ENCODE measurements at places on chromosomes 13 and 19. TPM values are rescaled to one million over a fixed set of nuclear protein-coding genes. Genes with fewer than 3 reads are reported as not detected.
A peak's percentile ranks its signal among the peaks of the same experiment; 100 is the strongest.

DNA sequence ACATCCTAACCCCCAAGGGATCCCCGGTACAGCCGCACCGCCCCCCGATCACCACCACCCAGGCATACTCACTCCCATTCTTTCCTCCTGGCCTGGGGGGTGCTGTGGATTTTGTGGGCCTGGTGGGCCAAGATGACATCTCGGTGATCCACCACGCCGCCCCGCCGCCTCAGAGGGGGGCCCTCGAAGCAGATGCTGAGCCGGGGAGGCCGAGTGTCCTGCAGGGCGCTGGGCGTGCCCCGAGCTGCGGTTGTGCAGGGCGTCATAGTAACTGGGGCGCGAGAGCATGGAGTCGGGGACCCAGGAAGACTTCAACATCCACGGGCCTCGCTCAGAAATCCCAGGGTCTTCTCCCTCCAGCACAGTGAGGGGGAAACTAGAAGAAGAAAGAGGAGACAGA, 93.4 kb upstream of the CACNA1A start:
- DNase-seq = no peak

DNA sequence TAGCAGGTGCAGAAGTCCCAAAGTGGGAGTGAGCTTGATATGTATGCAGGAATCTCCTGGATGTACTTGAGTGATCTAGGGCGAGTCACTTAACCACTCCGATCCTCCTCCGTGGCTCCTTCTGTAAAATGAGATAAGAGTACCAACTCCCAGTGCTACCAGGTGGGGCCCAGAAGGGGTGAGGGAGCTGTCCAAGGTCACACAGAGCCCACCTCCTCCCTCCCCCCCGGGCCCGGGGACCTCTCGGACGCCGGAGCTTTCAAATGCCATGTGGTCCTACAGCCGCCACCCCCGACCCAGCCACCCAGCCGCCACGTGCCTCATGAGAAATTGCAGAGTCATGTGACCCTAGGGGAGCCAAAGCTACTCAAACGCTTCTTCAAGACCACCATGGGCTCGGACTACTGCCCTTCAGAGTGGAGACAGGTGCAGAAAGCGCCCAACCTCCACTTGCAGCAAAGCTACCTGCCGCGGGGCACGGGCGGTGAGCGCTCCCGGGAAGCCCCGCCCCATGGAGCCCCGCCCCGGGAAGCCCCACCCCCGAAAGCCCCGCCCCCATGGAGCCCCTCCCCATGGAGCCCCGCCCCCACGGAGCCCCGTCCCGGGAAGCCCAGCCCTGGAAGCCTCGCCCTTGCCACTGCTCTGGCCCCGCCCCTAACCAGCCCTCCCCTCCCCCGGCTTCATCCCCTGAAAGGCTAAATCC, 10.1 kb upstream of the ZNF358 start:
- DNase-seq = peak; percentile 55

DNA sequence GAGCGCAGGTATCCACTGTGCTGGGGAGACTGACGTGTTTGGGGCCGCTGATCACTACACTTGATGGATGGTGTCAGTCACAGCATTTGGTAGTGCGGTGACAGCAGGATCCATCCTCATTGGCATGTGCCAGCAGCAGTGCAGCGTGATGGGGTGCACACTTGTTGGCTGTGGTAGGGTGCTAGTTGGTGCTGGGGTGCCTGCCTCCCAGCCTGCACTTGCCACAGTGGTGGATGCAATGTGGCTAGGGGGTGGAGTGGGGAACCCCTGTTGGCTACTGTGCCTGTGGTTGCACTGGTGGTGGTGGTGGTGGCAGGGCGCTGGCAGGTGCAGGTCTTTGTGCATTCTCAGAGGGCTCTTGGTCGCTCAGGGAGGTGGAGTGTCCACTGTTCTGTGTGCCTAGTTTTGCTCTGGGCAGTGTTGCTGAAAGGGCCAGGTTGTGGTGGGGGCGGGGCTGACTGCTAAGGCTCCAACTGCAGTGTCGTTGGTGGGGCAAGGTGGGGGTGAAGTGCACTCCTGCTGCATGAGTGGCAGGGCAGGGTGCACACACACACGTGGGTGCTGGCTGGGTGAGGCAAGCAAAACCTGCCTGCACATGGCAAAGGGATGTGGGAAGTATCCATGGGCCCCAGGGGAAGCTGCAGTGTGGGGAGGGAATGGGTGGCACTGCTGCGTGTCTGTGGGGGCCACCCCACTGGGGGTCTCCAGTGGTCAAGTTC, 84.8 kb downstream of the ZMYM2 start:
- no peak for DNase-seq

GRCh38 chr13:83386609-83387008, 495.7 kb downstream of the SLITRK1 start:
- DNase-seq = no peak

- no peak for DNase-seq
Observed at GRCh38 chr19:51292971-51293370, 18.5 kb upstream of the IGLON5 start.

DNA sequence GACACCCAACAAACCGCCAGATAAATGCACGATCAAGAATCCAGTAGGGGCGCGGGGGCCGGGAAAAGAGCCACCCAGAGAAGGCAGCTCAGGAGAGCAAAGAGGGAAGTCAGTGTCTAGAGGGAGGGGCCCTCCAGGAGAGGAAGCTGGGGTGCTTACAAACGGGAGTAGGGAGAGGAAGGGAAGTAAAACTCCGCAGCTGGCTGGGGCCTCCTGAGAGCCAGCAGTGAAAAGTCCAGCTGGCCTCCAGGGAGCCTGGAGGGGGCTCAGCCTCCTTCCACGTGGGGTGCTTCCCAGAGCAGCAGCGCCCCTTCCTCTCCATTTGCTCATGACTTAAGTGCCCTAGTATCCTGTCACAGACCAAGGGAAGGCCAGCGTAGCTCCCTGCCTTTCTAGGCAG, 51.8 kb downstream of the TMED1 start:
- DNase-seq = no peak

Gene DMKN
- polyA plus RNA-seq = 58.3 TPM

Gene CEACAM3
- polyA plus RNA-seq = 0.62 TPM

Gene TNFSF9
- 0.17 TPM for polyA plus RNA-seq

Gene LRRC25
- 1.4 TPM for polyA plus RNA-seq
